Mesothelial cell of epicardium (in vitro differentiated cells): ENCODE measurements at places on chromosomes 1 and 21.

DNA sequence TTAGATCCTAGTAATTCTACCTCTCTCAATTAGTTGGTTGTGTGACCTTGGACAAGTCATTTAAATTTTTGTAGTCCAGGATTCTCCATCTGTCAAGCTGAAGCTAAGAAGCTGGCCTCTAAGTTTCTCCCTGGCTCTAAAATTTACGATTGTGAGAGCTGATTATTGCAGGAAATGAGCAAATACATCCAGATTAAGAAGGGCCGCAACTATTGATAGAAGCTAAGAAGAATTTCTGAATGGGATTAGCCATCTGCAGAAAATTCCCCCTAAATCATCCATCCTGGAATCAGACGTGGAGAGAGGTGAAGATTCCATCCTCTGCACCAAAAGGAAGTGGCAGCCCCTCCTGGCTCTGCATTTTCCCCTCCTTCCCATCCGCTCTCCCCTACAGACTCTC lies 55.0 kb downstream of the HIVEP3 start:
- DNase-seq: no peak

DNA sequence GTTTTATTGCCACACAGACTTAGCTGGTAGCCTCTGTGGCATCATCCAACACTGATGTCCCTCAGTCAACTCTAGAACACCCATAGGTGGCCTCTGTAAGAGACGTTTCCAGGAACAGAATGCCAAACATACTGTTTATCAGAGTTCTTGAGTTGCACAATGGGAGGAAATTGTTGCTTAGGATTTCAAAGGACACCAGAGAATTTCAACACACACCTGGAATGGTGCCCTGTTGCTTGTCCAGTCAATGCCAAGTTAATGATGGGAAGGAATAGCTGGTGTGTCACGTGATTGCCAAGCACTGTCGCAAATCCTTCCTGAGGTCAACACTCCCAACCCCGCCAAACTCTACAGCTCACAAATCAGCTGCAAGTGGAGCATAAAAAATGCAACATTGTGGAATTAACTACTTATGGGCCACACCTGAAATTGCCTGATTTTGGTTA lies 28.6 kb upstream of the DUSP23 start:
- no peak for DNase-seq

- no peak for DNase-seq
Observed at GRCh38 chr1:219460896-219461815, 151.7 kb downstream of the ZC3H11B start.

- no peak for DNase-seq
Observed at GRCh38 chr1:242147096-242147976, 148.4 kb upstream of the MAP1LC3C start.

DNA sequence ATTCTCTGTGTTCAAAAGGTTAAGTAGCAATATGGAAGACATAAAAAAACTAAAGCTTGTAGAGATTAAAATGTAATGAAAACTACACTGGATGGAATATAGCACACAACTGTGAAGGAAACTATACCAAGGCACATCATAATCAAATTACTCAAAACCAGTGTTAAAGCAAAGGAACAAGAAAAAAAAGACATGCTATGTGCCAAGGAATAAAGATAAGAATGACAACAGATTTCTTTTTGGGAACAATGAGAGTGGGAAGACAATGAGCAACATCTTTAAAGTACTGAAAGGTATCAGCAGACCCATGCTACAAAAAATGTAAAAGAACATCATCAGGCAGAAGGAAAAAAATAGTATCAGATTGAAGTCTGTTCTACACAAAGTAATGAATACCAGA lies 157.8 kb downstream of the VPS13D start:
- no peak for DNase-seq

DNA sequence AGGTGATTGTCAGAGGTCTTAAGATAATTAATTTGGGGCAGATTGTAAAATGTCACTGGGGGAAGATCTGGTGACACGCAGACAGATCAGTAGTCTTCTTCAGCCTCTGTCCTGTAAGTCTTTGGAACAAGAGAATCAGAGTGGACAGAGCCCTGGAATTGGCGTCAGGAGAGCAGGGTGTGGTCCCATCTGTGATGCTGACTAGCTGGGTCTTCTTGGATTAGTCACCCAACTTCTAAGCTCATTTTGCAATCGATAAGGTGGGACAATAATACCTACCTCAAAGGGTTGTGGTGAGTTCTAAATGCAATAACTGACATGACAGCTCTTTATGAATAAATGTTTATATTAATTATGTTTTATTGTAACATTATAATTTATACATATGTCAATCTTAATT lies 4.8 kb downstream of the FASLG start:
- DNase-seq: no peak

GRCh38 chr1:59833022-59833421 lies 18.3 kb downstream of the HOOK1 start:
- DNase-seq: no peak

- DNase-seq: no peak
Observed at GRCh38 chr21:46459356-46460112, 843 bp downstream of the DIP2A start.

- no peak for DNase-seq
Observed at GRCh38 chr1:94678202-94678848, 136.8 kb upstream of the F3 start.

DNA sequence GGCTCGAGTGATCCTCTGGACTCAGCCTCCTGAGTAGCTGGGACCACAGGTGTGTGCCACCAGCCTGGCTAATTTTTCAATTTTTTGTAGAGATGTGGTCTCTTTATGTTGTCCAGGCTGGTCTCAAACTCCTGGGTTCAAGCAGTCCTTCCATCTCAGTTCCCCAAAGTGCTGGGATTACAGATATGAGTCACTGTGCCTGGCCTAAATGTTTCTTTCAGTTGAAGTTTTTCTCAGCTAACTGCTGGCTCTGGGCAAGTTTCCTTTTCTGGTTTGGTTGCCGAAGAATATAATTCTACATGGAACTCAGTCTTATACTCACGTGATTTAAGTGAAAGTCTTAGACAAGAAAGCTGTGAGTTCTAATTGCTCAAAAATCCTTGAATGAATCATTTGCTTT lies 57.0 kb downstream of the SASS6 start:
- DNase-seq: no peak

GRCh38 chr1:54284781-54285529 lies 85.0 kb downstream of the MRPL37 start:
- no peak for DNase-seq

- DNase-seq: no peak
Observed at GRCh38 chr1:97832481-97832880, 88.4 kb downstream of the DPYD start.

DNA sequence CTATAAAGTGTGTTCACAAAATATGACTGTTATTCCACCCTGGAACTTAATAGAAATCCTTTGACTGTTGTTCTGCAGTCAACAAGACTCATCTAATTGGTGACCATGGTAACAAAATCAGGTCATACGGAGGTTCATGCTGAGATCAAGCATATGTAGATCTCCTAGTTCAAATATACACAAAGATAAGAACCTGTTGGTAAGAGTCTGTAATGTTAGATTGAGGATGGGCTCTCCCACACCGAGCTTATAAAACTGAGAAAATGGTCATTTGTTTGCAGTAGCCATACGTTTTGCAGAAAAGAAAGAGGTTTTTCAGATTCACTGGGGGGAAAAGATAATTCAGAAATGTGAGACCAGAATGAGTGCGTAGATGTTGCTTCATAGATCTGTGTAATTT lies 468.1 kb downstream of the RPS6KC1 start:
- DNase-seq: no peak

DNA sequence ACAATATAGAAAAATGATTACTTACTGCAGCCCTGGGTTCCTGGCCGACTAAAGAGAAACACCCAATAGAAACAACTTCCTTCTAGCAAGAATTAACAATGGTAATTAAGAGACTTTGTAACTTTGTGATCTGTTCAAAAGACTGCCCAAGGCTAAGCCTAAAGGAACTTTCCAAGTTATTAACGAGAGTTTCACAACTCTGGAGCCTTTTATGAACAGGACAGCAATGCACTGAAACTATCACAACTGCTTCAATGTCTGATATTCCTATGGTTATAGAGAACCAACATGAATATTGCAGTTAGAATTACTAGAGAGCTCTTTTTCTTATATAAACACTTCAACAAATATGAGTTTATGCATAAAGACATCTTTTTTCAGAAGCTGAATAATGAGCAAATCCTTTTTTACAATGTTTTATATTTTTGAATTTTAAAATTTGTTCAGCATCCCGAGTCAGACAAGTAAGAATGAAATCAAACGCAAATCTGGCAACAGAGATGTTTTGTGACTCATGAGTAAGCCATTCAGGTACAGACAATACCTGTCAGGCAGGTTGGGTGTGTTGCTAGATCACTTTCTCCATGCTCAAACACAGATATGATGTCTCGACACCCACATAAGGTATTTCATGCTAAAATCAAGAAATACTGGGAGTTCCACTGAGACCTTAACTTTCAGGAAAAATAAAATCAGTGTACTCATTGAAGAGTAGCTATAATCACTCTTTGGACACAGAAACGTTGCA lies 22.2 kb upstream of the KCNJ15 start:
- DNase-seq: no peak

DNA sequence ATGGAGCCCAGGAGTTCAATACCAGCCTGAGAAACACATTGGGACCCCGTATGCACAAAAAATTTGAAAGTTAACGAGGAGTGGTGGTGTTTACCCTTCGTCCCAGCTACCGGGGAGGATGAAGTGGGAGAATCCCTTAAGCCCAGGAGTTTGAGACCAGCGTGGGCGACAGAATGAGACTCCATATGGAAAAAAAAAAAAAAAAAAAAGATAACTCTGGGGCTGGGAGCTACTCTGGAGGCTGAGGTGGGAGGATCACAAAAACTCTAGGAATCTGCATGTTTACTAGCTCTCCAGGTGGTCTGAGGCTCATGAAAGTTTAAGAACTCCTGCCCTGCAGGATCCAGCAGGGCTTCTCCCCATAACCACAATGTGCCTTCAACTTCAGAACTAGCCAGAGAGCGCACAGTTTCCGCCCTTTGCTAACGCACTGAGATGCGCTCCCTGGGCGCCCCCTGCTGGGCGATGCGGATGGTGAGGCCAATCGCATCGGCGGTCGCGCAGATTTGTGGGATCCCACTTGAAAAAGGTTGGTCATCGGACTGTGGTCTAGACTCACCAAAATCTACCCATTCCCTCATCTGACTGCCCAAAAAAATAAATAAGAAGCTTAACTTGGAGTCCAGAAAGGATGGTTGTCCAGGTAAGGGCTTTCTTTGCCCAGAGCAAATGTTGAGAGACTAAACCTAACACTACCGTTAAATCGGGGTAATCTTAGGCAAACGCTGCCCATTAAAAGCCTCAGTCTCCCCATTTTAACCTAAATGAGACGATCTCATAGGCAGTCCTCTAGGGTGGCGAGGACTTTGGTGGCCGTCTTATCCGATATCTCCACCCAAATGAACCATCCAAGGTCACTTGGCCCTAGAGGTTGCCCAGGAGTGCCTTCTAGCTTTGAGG lies 8.8 kb downstream of the ZNF683 start:
- peak; percentile 84 for DNase-seq

GRCh38 chr1:59976194-59977074 lies 49.9 kb upstream of the CYP2J2 start:
- peak; percentile 38 for DNase-seq

DNA sequence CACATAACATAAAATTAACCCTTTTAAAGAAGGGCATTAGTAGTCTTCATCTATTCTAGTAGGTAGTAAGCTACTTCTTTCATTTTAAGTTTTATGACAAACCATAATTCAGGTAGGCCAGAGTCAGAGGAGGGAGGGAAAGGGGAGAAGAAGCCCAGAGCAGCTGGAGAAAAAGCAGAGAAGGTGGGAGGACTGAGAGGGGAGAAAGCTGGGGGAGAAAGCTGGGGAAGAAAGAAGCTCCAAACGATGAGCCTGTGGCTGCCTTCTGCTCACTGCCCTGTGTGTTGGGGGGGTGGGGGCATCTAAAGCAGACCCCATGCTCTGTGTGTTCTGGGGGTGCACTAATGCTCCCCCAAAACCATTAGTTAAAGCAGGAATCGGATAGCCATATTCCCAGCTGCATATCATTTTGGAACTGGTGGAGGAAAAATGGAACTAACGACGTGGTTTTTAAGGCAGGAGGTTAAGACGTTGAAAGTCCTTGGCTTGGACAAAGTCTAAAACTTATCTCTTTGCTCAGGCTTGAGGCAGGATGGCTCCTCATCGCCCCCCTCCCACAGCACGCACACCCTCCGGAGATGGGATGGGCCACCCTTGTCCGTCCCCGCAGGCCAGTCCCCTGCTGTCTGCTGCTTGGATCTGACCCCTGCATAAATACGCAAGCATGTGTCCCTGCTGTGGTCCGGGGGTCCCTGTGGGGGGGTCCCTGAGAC lies 184.2 kb downstream of the DYRK1A start:
- no peak for DNase-seq

- peak; percentile 48 for DNase-seq
Observed at GRCh38 chr1:7561331-7561921, 209.7 kb upstream of the VAMP3 start.

- DNase-seq: no peak
Observed at GRCh38 chr1:234529950-234530237, 50.9 kb upstream of the TARBP1 start.

GRCh38 chr1:53644909-53645689 lies 93.9 kb downstream of the GLIS1 start:
- DNase-seq: no peak

DNA sequence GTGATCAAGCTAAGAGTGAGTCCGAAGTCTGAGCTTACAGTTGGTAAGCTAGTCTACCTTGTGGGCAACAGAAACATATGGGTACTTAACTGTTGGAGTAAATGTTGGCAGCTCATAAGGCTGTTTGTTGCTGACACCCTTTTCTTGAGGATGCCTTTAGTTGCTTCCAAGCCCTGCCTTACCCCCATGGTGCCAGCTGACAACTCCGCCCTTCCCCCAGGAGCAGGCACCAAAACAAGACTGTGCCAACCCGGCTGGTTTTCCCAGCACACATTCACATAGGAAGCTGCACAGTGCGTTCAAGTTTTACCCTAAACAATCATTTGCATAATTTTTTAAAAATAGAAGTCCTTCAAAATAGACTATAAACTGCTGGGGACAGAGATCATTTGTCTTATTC lies 150.2 kb upstream of the LMO4 start:
- no peak for DNase-seq

GRCh38 chr1:218464871-218465270 lies 119.7 kb downstream of the TGFB2 start:
- DNase-seq: no peak

GRCh38 chr21:27466140-27466539 lies 499.3 kb upstream of the ADAMTS5 start:
- DNase-seq: no peak

DNA sequence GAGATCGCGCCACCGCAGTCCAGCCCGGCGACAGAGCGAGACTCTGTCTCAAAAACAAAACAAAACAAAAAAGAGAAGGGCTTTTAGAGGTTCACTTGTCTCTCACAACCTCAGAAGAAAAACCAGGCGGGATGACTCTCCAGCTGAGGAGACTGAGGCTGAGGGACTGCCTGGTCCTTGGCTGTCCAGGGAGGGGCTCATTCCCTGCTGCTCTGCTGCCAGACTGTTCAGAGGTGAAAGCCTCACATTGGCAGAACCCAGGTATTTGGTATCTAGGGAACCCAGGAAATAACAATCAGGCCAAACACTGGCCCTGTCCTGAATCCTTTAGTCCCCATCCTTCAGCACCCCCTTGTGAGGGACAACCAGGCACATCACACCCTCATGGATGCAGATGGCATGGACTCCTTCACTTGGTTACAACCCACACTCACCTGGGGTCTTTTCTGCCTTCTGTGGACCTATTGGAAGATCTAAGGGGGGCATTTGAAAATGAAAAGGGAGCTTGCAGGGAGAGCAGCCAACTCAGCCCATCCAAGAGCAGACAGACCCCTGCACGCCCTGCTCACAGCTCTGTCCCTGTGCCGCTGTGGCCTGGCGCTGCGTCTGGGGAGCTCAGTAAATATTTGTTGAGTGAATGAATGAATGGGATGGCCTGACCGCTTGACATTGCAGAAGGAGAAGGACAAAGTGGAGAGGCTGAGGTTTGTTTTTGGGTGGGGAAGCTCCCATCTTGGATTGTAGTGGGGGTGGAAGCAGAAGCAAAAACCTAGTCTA lies 33.4 kb downstream of the CD247 start:
- no peak for DNase-seq
